Psoas muscle (tissue), 8 donors: ENCODE measurements at places on chromosomes 6 and 20. TPM values are rescaled to one million over a fixed set of nuclear protein-coding genes. Genes with fewer than 3 reads are reported as not detected.

- DNase-seq, result no peak
These were observed 8.8 kb downstream of the CARMIL1 start for GRCh38 chr6:25287941-25288340.

DNA sequence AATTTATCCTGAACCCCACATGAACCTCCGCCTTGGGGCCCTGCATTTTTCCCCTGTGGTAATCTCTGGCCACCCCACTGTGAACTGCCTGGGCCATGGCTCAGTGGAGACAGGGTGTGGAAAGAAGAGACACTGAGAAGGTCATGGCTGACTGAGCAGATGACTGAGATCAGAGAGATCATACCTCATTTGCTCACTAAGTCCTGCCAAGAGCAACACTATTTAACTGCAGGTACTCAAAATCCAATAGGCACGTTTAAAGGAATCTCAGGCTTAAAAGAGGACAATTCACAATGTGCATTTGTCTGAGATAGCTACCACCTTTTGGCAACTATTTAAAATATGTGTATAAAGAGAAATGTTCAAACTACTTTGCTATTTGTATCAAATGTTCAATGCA is 305.0 kb downstream of the GMDS start:
- no peak for DNase-seq

DNA sequence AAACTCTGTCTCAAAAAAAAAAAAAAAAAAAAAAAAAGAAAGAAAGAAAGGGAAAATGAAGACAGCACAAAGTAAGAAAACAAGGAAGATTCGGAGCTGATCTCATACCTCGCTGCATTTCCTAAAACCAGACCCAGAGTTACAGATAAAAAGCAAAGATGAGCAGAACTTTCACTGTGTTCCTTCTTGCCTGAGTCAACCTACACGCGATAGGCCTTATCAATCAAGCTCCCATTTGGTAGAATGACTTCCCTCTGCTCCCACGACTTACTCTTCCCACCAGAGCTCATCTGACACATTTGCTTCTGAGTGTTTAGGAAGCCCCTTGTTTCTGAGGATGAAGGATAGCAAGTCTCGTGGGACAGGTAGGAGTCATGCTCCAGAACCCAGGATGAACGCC is 302.9 kb downstream of the TFAP2A start:
- DNase-seq, result no peak

GRCh38 chr20:58075586-58076345 is 152.7 kb downstream of the ANKRD60 start:
- DNase-seq, result no peak

DNA sequence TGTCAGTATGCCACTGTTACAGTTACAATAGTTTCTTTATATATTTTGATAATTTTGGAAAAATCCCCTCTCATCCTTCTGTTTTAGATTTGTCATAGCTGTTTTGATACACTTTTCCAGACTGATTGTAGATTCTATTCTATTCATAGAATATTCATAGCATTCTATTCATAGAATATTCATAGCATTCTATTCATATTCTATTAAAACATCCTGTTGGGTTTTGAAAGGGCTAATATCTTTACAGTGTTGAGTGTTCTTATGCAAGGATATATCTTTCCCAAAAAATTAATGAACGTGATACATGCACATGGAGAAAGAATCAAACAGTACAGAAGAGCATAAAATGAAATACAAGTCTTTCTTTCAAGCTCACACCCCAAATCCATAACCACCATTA is 38.0 kb downstream of the MACROD2 start:
- DNase-seq, result no peak

DNA sequence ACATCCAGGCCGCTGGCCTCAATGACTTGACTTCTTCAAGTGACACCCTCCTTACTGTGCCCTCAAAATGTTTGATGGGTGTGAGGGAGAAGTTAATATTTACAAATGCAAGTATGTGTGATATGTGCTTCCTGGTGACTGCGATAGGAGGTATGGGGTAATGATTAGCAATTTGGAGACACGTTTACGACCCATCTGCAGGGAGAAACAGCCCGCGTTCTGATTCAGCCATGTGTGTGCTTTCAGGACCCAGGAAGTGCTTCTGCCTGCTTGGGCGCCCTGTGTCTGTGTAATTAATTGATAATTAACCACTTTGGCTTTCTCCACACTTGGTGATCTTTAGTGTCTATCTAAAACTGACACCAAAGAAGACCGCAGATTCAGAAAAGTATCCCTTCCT is 25.0 kb downstream of the SIRPA start:
- no peak for DNase-seq

GRCh38 chr20:33709398-33709797 is 10.7 kb downstream of the PXMP4 start:
- no peak for DNase-seq

DNA sequence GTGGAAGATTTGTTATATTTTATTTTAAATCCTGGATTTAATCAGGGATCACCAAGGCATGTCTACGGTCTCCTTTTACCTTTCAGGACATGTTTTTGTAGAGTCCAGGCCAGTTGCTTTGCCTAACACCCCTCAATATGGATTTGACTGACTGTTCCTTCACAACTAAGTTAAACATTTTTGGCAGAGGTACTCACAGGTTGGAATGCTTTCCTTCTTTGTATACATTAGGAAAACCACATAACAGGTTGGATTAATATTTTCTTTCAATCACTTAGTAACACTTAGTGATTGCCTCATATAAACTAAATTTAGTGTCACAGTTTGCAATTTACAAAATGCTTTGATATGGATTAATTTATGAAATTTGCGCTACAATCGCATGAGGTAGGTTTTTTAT is 64.5 kb downstream of the IPCEF1 start:
- DNase-seq, result no peak

DNA sequence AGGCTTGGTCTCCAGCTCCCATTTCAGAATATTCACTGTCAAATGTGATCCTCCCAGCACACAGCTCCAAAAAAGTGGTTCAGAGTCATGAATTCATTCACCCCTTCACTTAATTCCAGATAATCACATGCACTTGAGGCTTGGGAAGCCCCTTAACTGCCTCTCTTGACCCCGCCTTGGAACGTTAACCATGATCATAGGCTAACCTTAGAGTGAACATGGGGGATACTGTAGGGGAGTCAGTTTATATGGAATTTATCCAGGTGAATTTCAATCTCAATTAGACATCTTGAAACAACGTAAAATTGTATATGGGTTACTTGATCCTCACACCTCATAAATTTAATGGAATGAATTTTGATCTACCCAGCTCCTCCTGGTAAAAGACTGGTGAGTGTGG is 346.8 kb upstream of the ARID1B start:
- DNase-seq, result no peak

DNA sequence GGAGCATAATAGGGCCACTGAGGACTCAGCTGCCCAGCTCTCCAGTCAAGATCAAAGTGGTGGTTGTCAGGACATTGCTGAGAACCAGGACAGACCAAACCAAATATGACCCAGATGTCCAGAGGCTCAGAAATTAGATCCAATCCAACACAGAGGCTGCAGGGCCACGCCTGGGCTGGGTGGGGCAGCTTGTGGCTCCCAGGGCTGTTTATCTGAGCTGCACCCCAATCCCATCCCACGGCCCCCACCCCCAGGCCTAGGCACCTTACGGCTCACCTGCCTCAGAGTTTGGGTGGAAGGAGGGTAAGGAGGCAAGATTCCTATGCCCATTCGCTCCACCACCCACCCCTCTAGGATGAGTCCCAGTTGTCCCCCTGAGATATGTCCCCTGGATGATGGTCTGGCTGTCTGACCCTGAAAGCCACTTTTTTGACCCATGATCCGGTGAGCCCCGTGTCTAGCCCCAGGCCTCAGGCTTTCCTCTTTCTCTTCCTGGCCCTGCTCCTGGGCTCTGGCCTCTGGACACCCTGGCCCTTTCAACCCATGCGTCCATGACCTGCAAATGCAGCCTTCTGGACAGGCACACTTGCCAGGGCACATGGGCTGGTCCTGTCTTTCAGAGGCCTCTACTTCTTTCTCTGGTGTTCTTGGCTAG is 40.0 kb downstream of the CPXM1 start:
- DNase-seq, result no peak

DNA sequence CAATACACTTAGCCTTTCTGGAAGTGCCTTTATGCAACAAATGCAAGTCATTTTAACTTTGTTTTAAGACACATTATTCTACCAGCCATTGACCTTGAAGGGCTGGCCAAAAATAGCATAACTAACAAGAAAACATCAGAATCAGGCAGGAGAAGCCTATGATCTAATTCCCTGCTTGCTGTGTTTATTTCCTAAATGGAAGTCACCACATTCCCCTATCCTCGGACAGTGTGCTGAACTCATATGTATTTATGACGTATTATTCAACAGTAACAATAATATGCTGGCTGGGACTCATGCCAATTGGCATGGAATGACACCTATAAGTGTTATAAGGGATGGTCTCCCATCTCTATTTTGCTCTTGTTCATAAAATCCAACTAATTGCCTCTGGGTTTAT is 140.7 kb downstream of the MAP3K7 start:
- DNase-seq, result no peak

- no peak for DNase-seq
These were observed 208.3 kb downstream of the PTPRK start for GRCh38 chr6:128311944-128312570.

DNA sequence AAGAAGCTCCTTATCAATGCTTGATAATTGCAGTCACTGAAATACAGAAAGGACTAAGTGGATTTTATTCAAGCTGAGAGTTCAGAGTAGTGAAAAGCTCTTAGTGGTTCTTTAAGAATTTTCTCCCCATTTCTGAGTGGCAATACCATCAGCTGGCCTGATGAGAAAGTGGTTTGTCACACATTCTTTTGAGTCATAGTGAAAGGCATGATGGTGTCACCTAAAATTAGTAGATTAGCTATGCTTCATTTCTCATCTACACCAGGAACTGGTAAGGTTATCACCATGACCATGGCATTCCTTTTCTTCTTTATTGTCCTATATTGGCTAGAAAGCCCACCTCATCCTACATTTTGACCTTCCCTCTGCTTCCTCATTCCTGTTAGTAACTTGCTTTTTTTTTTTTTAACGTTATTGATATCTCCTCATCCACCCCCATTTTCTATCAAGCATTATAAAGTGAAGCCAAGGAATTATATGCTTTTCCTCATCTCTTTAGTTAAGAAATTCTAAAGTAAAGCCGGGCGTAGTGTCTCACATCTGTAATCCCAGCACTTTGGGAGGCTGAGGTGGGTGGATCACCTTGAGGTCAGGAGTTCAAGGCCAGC is 67.4 kb upstream of the LOC128125822 start:
- no peak for DNase-seq

GRCh38 chr6:142087950-142088857 is 44.5 kb upstream of the GJE1 start:
- DNase-seq, result no peak

GRCh38 chr20:17559338-17559737 is 10.5 kb upstream of the DSTN start:
- no peak for DNase-seq

DNA sequence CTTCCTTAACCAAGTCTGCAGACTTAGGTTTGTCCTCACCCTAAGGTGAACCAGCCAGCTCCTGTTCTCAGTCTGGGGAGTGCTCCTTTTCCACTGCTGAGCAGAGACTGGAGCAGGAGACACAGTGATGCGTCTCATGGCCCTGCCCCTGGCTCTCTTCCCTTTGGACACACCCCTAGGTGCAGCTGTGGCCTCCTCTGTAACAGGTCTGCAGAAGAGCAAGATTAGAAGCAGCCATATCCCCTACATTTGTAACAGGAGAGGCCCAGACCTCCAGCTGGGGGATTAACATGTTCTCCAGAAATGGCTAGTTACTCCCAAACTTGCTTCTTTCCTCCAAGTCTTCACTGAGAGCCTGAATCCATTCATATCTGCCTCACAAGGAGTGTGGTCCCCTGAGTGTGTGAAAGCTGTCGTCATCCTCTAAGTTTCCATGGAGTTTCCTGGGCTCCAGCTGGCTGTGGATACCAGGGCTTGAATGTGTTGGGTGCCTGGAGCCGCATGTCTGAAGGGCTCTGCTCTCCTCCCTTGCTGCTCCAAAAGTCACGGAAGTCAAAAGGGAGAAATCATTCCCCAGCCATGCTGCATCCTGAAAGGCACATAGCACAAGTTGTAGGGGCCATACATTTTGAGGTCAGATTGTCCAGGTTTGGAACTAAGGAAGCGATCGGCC is 57.7 kb downstream of the PPP1R14C start:
- no peak for DNase-seq

DNA sequence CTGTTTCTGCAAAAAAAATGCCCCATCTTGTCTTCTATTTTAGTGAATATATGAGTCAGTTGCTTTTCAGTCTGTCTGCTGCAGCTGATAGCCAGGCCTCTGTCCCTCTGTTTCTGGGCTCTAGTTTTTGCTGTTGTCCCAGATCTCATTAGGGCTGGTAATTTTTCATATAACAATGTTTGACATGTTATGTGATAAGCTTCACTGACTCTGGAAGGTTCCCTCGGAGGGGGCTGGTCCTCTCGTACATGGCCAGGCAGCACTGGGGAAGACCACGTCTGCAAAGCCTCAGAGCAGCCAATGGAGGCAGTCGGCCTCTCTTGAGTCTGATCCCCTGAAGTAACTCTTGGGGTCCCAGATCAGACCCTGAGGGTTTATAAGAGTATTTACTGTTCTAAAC is 223.8 kb downstream of the THBS2 start:
- DNase-seq, result no peak

DNA sequence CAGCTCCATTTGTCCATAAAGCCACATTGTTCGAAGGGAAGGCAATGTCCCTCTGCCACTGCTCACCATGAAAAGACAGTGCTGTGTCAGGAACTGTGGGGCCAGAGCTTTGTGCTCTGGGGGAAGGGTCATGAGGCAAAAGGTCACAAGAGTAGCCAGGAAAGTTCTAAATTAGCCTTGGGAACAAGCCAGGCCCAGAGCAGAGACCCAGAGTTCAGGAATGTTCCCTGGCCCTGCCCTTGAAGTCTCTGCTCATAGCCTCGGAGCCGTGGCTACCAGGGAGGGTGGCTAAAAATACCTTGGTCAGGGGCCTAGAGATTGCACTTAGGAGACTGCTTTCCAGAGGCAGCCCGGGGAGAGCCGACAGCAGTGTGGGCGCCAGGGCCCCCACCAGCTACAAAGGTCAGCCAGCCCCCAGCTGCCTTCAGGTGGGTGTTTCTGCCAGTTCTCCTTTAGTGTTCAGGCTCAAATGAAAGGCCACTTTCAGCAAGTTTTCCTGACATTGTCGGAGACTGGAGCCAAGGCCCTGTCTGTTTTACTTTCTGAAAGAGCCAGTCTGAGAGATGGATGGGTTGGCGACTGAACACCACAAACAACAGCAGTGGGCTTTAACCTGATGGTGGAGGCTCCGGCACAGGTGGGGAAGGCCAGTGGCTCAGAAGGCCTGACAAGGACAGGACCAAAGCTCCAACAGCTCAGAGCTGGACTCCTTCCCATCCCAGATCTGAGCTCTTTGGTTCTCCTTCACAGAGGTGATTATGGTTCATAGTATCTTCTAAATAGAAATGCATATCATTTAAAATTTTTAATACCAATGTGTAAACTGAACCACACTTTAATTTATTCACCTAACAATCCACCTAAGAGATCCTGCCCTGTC is 76.2 kb downstream of the CDH26 start:
- DNase-seq, result peak; percentile 38

- DNase-seq, result no peak
These were observed 55.5 kb upstream of the PLCB1 start for GRCh38 chr20:8076306-8077136.

The DNAAF9 gene
- total RNA-seq, result 23.6 TPM

The HSPA12B gene
- total RNA-seq, result 5.7 TPM

The RAET1E gene
- total RNA-seq, result 4.6 TPM

The BTN2A1 gene
- 9.4 TPM for total RNA-seq

The ZKSCAN8 gene
- total RNA-seq, result 12.5 TPM

The SLC35D3 gene
- total RNA-seq, result not detected

The OR2H2 gene
- not detected for total RNA-seq

The CRYBG1 gene
- total RNA-seq, result 0.91 TPM

The EYA2 gene
- 1.6 TPM for total RNA-seq

The TFAP2C gene
- not detected for total RNA-seq

The SMLR1 gene
- total RNA-seq, result not detected
